ENCODE measurements at places on chromosomes 1 and 21.
A peak's percentile ranks its signal among the peaks of the same experiment; 100 is the strongest.

- no peak for DNase-seq
Observed at GRCh38 chr1:24554714-24555113, 1.2 kb upstream of the NCMAP start.

DNA sequence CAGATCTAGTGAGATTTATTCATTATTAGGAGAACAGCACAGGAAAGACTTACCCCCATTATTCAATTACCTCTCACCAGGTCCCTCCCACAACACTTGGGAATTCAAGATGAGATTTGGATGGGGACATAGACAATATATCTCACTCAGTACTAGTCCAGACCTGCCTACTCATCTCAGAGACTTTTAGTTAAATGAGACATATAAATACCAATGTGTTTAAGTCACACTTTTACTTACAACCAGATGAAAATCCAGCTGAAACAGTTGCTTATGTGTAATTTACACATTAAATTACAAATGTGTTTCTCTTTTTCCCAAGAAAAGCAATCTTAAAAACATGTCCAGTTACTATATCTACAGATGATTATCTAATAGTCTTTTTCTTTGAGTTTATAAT lies 1145.6 kb downstream of the KCNT2 start:
- DNase-seq: no peak

DNA sequence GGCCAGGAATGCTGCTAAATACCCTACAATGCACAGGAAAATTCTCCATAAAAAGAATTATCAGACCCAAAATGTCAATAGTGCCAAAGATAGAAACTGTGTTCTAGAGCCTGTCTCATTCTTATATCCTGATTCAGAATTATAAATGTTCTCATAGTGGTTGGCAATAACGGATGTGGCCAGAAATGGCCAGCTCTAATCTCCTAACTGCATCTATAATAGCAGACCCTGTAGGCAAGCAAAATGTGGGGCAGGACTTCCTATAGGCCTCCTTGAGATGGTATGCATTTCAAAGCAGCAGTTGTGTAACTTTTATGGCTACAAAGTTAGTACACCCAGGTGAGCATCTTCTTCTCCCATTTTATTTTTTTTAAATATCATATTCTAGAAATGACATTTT lies 95.9 kb upstream of the SGIP1 start:
- no peak for DNase-seq

- DNase-seq: no peak
Observed at GRCh38 chr1:195580988-195581387, 1027.3 kb downstream of the KCNT2 start.

GRCh38 chr1:205975387-205975998 lies 27.7 kb downstream of the RAB7B start:
- DNase-seq: no peak

DNA sequence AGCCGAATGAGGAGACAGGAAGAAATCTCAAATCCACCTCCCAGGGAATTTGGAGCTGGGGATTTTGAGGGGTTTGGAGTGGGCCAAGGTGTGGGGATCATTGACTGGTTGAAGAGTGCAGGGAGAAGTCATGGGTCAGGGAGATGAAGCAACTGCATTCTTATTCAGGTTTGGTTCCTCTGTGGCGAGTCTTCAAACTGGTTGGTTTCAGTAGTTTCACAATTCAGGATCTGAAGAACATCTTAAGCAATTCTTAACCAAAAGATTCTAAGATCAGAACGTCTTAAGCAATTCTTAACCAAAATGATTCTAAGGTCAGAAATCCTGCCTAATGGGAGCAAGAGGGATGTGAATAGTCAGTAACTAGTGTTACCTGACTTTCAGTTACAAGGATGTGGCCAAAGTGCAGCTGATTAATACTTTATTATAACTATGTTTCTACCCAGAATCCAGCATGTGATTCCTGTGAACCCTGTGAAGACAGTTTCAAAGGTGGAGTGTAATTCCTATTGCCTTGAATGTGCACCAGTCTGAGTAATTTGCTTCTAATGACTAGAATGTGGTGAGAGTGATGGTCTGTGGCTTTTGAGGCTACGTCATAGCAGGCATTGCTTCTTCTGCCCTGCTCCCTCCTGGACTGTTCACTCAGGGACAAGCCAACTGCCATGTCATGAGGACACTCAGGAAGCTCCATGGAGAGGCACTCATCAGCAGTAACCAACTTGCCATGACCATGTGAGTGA lies 61.2 kb downstream of the OLFML3 start:
- peak; percentile 5 for DNase-seq

GRCh38 chr1:101200513-101200912 lies 36.3 kb upstream of the S1PR1 start:
- no peak for DNase-seq

DNA sequence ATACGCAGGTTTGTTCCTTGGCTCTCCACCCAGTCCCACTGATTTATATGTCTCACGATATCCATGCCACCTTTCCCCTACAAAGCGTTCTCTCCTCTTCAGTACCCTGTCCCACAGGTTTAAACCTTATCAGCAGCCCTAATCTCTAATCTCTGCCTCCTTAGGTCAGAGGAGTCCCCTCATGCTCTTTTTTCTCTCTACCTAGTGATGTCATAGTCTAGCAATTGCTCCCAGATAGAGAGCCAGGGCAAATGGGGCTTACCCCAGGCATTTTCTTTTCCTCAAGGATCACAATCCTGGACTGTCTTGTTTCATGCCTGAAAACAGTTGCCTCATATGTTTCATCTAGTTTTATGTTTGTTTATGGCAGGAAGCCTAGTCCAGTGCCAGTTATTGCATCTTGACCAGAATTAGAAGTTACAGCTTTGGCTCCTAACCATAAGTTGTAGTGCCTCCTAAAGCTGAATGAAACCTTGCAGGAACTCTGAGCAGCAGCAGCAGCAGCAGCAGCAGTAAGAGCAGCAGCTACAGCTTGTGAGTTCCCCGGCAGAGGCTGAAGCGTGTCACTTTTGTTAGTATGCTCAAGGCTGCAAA lies 26.7 kb upstream of the TP53BP2 start:
- no peak for DNase-seq

DNA sequence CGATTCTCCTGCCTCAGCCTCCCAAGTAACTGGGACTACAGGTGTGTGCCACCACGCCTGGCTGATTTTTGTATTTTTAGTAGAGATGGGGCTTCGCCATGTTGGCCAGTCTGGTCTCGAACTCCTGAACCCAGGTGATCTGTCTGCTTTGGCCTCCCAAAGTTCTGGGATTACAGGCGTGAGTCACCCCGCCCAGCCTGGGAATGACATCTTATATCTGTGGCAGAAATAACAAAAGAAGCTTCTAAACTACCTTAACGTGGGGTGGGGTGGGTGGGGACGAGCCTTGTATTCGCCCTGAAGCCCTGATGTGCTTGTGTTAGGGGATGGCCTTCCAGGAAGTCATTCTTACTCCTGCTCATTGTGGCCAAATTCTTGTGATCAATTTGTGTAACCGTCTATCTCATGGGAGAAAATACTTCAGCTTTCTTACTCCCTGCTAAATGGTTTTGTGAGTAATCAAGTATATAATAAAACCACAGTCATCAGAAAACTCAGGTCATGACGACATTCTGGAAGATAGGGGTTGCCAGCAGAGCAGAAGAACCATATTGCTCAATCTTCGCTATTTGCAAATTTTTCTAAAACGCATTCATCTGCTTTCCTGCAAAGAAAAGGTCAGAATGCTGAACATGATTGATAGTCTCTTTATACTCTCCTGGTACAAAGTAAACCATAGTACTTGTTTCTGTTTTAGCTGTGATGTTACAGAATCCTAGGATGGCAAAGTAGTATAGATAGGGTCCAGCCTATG lies 63.2 kb downstream of the DIRAS3 start:
- no peak for DNase-seq

- DNase-seq: no peak
Observed at GRCh38 chr1:197763307-197763706, 12.0 kb downstream of the DENND1B start.

GRCh38 chr1:37890378-37891014 lies 31.1 kb upstream of the MTF1 start:
- DNase-seq: no peak

DNA sequence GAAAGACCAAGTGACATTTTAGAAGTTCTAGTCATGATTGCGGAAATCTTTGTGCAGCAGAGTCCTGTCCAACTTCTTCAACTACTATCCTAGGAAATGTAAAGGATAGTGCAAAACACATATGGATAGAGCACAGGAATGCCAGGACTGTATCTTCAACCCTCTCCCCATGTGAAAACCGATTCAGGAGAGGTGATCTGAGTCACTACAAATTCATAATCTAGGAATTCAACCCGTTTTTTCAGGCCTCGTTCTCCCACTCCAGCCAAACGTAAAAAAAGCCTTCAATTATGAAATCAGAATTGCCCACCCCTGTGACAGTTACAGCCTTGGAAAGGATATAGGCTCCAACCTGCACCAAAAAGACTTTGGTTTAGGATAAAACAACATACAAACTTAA lies 52.9 kb upstream of the RGS1 start:
- no peak for DNase-seq

DNA sequence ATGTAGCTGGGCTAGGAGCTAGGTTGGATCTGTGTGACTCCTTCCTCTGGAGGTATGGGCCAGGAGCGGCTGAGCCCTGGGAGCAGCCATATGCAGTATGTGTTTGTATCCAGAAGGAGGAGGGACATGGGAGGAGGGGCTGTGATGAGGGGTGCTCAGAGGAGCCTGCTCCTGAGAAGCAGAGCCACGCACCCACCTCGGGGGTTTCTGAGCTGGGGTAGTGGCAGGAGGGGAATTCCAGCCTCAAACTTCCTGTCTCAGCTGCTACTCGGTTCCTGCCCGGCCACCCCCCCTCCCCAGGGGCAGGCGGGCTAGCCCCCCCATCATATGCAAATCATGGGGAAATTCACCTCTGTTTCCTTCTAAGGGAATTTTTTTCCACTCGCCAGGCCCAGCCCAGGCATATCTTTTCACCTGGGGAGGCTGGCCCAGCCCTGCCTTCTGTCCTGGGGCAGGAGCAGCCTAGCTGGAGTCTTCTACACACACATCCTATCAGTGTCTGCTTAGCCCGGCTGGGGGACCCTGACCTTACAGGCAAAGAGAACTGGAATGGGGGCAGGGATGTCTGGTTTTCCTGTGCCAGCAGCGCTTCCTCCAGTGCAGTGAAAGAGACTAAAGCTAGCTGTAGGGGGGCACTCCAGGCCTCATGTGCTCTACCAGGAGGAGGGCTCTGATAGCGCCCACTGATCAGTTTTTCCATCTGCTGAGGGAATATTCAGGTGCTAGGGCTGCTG lies 3.0 kb downstream of the ZC3H12A start:
- DNase-seq: peak; percentile 86

DNA sequence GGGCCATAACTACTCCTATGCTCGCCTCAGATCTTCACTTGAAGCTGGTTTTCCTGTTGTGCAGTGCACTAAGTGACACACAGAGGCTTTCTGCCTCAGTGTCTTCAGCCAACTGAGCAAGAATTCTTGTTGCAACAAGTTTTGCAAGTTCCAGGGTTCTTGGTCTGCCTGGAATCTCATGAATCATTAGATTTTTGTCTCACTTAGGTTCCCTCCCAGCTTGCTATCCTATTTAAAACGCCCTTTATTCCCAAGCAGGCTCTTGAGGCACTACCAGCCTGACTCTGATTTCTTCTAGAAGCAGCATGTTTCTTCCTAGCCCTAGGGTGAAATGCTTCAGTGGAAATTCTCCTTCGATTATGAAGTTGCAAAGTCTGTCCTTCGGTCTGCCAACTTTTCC lies 158.8 kb downstream of the C1orf21 start:
- DNase-seq: no peak

GRCh38 chr1:6507461-6507911 lies 16.0 kb upstream of the PLEKHG5 start:
- DNase-seq: no peak

DNA sequence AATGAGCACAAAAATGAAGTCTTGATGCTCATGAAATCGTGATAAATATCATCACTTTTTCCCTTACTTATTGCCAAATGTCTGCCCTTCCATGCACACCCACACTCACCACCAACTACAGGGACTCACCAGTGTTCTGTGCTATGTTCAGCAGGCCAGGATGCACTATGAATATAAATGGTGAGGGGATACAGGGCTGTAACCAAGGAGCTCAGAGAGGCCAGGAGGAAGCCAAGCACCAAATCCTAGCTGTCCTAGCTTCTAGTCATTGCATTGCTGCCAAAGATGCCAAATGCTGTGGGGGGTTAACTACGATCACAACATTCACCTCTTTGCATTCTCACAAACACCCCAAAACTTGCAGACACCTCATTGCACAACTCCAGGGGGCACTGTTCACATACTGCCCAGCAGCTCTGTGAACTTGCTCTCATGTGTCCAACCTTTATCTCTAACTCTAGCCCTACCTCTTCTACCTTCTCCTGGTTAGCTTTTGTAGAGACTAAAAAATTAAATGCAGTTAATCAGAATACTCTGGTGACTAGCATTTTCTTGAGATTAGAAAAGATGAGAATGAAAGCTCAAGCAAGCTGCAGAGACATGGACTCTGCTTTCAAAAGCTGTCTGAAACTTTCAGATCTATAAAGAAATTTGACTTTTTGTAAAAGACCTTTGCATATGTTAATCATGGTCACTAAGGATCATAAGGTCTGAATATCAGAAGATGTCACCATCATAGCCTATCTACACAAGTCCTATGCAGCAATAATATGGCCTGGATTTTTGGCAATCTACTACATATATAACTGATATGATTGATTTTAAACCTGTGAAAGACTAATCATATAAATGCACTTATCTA lies 13.9 kb upstream of the KIF14 start:
- no peak for DNase-seq

DNA sequence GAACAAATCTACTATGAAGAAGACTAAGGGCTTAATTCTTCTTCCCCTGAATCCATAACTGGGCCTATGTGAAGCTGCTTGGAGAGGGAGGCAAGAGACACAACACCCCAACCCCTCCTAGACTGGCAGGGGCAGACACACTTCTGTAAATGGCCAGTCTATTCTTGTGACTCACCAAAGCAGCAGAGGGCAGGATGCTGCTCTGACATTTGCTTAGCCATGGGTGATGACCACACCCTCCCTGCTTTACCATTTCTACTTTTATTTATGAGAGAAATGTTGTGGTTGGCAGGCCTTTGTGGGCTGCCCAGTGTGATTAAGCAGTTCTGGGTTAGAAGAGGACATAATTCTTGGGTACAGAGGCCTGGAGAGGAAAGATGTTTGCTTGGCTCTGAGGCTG lies 189.8 kb upstream of the DPYD start:
- no peak for DNase-seq

DNA sequence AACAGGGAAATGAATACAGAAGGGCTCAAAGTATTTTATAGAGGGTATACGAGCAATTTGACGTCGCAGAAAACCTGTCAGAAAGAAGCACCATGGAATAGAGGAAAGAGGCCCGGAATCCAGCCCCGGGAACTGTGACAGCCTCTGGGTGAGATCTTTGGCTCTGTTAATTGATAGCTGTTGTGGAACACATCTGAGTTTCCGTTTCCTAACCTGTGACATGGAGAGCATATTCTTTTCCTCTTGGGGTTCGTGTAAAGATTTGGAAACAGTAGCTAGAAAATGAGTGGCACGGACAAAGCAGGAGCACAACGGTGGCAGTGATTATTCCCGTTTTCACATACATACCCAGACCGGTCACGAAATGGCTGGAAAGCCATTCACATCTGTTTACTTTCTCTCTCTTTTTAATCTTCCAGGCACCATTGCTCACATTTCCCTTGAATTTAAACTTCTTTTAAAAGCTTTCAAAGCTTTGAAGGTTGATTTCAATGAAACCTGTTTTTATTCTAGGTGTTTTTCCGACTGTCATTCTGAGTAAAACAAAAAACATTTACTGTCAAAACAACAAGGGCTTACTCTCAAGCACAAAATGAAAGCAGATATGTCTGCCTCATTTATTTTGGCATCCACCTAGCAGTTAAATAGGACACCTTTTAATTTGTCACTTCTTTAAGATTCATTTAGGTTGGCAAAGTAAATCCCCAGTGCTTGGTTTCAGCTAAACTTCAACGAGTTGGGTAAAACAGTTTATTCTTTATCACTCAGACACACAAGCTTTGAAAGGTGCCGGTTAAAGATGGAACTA lies 26.7 kb upstream of the C8B start:
- DNase-seq: no peak

Measured in activated CD4-positive, alpha-beta T cell treated with anti-CD3 and anti-CD28 coated beads for 48 hours (primary cell).